ENCODE measurements at places on chromosomes 4 and X.

DNA sequence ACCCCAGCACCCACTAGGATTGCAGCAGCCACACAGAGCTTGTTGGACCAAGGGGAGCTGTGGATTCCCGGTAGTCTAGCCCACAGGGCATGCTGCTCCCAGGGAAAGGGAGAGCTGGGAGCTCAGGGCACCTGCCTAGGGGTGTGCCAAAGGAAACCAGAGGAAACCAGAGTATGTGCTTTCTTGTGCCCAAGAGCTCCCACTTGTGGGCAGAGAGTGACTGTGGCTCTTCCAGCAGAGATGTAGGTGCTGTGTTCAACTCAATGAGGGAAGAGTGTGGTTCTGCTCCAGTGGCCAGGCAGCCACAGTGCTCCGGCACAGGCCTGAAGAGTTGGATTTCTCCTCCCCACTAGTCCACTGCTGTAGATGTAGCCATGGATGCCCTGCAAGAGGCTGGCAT lies 1050.0 kb upstream of the INTU start:
- DNase-seq, result no peak
- no peaks in the 10 kb centered on the region for H3K36me3 ChIP-seq
- H3K27ac ChIP-seq, result no peak overlapping the region

GRCh38 chr4:139275281-139275735 lies 4.7 kb downstream of the MGARP start:
- H3K4me3 ChIP-seq, result no peak overlapping the region
- DNase-seq, result no peak
- no peaks in the 10 kb centered on the region for H3K36me3 ChIP-seq
- no peak overlapping the region for H3K27ac ChIP-seq

GRCh38 chr4:110793381-110793801 lies 170.5 kb upstream of the PITX2 start:
- no peaks in the 10 kb centered on the region for H3K27me3 ChIP-seq
- H3K4me3 ChIP-seq, result no peak overlapping the region
- H3K36me3 ChIP-seq, result no peaks in the 10 kb centered on the region
- H3K4me1 ChIP-seq, result no peaks in the 10 kb centered on the region

GRCh38 chrX:15849555-15849954 lies 5.1 kb downstream of the AP1S2 start:
- H3K4me1 ChIP-seq, result no peaks in the 10 kb centered on the region
- peaks cover 8% of the 10 kb centered on the region for H3K36me3 ChIP-seq
- H3K27ac ChIP-seq, result no peak overlapping the region
- no peak for DNase-seq

GRCh38 chr4:12286351-12286750 lies 857.7 kb upstream of the HS3ST1 start:
- no peaks in the 10 kb centered on the region for H3K36me3 ChIP-seq
- H3K27me3 ChIP-seq, result no peaks in the 10 kb centered on the region
- H3K4me1 ChIP-seq, result no peaks in the 10 kb centered on the region
- H3K4me3 ChIP-seq, result no peak overlapping the region
- H3K27ac ChIP-seq, result no peak overlapping the region

DNA sequence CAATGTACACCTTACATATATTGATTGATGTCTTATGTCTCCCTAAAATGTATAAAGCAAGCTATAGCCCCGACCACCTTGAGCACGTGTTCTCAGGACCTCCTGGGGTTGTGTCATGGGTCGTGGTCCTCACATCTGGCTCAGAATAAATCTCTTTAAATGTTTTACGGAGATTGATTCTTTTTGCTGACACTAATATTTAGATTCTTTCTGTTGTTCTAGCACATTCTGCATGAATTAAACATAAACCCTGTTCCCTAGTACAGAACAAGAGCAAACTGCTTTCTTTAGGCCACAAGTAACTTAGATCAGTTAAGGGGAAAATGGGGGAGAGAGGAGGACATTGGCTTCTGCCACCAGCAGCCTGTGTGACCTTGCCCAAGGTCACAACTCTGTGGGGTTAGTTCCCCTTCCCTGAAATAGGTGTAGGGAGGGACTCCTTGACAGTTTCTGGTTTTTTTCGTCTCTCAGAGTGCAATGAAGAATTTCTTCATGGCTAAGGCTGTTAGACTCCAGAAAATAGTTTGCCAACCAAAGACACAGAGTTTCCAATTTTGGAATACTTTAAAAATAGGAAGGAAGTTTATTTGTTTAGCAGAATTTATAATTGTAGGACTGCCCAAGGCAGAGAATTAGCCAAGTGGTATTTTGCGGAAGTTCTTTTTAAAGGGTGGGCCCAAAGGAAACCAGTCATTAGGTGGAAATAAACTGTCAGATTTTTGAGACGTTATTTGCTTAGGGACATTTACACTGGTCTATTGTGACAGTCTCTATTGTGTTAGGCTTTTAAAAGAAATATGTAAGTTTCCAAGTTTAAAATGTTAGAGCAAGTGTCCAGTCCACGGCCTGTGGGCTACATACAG lies 29.4 kb downstream of the PTTG2 start:
- DNase-seq, result no peak
- H3K27me3 ChIP-seq, result no peaks in the 10 kb centered on the region
- H3K27ac ChIP-seq, result no peak overlapping the region
- H3K36me3 ChIP-seq, result no peaks in the 10 kb centered on the region

DNA sequence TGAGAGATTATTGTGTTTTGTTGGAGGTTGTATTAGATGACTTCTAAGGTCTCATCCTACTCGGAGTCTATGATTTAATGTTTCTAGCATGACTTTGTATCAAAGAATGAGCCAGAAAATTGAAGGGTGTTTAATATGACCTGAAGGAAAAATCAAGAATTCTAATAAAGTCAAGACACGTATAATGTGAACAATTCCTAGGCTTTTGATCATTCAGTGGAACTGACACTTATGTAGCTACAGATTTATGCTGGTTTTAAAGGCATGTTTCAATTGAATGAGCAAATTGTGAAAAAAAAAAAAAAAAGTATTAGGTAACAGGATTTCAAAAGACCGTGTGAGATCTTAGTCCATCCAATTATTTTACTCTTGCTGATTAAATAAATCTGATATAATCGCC lies 64.9 kb downstream of the GRID2 start:
- no peak overlapping the region for H3K4me3 ChIP-seq
- no peaks in the 10 kb centered on the region for H3K36me3 ChIP-seq
- H3K27ac ChIP-seq, result no peak overlapping the region
- DNase-seq, result no peak

- DNase-seq, result no peak
- no peak overlapping the region for H3K4me3 ChIP-seq
- H3K27me3 ChIP-seq, result no peaks in the 10 kb centered on the region
- no peaks in the 10 kb centered on the region for H3K4me1 ChIP-seq
These were observed 180.5 kb downstream of the EFHC2 start for GRCh38 chrX:44162964-44163475.

- no peak overlapping the region for H3K4me3 ChIP-seq
- H3K36me3 ChIP-seq, result no peaks in the 10 kb centered on the region
- no peak for DNase-seq
- H3K4me1 ChIP-seq, result peaks cover 11% of the 10 kb centered on the region
- H3K27ac ChIP-seq, result no peak overlapping the region
These were observed 3.0 kb downstream of the PDE6B start for GRCh38 chr4:628311-628741.

GRCh38 chrX:153824348-153824747 lies 6.0 kb downstream of the PDZD4 start:
- no peak overlapping the region for H3K4me3 ChIP-seq
- peaks cover 12% of the 10 kb centered on the region for H3K4me1 ChIP-seq
- H3K27me3 ChIP-seq, result no peaks in the 10 kb centered on the region
- no peak for DNase-seq

- peak within 1 kb of the TSS; percentile 49 for H3K4me3 ChIP-seq
- no peaks in the 10 kb centered on the region for H3K36me3 ChIP-seq
- no peak within 1 kb of the TSS for H3K27ac ChIP-seq
- H3K27me3 ChIP-seq, result no peaks in the 10 kb centered on the region
- no peak for DNase-seq
These were observed at the start of gene SCML2 for GRCh38 chrX:18354369-18355223. SCML2 (minus strand) TSS chrX:18354688; CDS start chrX:18334071, 20,617 bp downstream.

- H3K4me3 ChIP-seq, result no peak overlapping the region
- DNase-seq, result no peak
- H3K27ac ChIP-seq, result no peak overlapping the region
- H3K27me3 ChIP-seq, result no peaks in the 10 kb centered on the region
- no peaks in the 10 kb centered on the region for H3K4me1 ChIP-seq
These were observed 741.6 kb downstream of the TRAM1L1 start for GRCh38 chr4:116343809-116344208.

- H3K36me3 ChIP-seq, result no peaks in the 10 kb centered on the region
- H3K4me1 ChIP-seq, result peaks cover 2% of the 10 kb centered on the region
- H3K27ac ChIP-seq, result no peak overlapping the region
- DNase-seq, result no peak
- no peak overlapping the region for H3K4me3 ChIP-seq
These were observed 83.3 kb downstream of the EFNB1 start for GRCh38 chrX:68912113-68912512.

- H3K4me3 ChIP-seq, result no peak overlapping the region
- no peak overlapping the region for H3K27ac ChIP-seq
- no peaks in the 10 kb centered on the region for H3K4me1 ChIP-seq
- no peak for DNase-seq
These were observed 79.4 kb downstream of the NLGN4X start for GRCh38 chrX:6149060-6149872.

- H3K4me1 ChIP-seq, result no peaks in the 10 kb centered on the region
- no peak for DNase-seq
- H3K27ac ChIP-seq, result no peak overlapping the region
These were observed 51.2 kb downstream of the OR13H1 start for GRCh38 chrX:131595120-131595519.

GRCh38 chrX:104113222-104113965 lies 1.1 kb downstream of the ZCCHC18 start:
- peaks cover 2% of the 10 kb centered on the region for H3K4me1 ChIP-seq
- H3K27me3 ChIP-seq, result no peaks in the 10 kb centered on the region
- peak; percentile 13 for DNase-seq

- no peaks in the 10 kb centered on the region for H3K36me3 ChIP-seq
- H3K27me3 ChIP-seq, result no peaks in the 10 kb centered on the region
- no peak overlapping the region for H3K27ac ChIP-seq
- DNase-seq, result no peak
These were observed 83.4 kb downstream of the UCHL1 start for GRCh38 chr4:41339812-41340809.

DNA sequence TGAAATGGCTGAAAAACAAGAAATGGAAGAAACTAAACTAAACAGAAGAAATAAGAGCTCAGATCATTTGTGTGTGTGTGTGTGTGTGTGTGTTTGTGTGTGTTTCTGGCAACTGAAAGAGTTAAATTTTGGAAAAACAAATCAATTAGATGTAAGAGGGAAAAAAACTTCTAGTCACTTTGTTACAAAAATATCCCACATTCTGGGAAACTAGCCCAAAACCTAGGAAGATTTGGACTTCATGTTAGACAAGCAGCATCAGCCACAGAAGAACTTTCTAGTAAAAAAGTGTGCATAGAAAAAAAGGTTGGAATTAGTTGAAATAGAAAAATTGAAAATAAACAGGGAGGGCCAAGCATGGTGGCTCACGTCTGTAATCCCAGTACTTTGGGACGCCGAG lies 111.6 kb upstream of the PRKG2 start:
- H3K4me3 ChIP-seq, result no peak overlapping the region
- H3K36me3 ChIP-seq, result no peaks in the 10 kb centered on the region
- no peaks in the 10 kb centered on the region for H3K27me3 ChIP-seq
- H3K4me1 ChIP-seq, result no peaks in the 10 kb centered on the region
- no peak for DNase-seq

- no peaks in the 10 kb centered on the region for H3K27me3 ChIP-seq
- H3K4me3 ChIP-seq, result no peak overlapping the region
- H3K36me3 ChIP-seq, result no peaks in the 10 kb centered on the region
- DNase-seq, result no peak
These were observed 167.0 kb downstream of the SMIM20 start for GRCh38 chr4:26080870-26081628.

DNA sequence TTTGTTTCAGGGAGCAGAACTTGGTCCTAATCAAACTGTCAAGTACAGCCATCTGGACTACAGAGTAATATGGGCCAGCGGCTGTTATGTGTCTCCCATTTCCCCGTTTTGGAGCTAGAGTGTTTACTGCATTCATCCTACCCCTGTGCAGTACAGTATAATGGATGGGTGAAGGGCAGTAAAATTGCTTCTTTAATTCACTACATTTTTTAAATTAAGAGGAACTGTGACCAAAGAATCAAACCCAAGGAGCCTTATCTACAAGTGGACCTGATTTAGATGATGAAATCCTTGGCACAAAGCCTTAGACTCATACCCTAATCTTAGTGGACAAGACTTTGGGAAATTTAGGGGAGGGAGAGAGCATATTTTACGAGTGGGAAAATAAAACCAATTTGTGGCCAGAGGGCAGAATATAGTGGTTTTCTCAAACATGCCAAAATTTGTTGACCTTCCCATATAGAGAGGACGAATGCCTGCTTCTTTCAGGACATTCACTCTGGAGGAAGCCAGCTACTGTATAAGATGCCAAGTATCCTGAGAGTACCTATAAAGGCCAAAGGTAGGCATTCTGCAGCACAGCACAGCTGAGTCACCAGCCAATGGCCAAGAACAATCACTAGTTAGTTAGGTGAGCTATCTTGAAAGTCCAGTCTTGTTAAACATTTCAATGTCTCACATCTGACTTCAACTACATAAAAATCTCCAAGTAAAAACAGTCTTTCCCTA lies 253.8 kb upstream of the KCNIP4 start:
- no peaks in the 10 kb centered on the region for H3K36me3 ChIP-seq
- no peak overlapping the region for H3K4me3 ChIP-seq
- no peak for DNase-seq
- H3K27me3 ChIP-seq, result no peaks in the 10 kb centered on the region

DNA sequence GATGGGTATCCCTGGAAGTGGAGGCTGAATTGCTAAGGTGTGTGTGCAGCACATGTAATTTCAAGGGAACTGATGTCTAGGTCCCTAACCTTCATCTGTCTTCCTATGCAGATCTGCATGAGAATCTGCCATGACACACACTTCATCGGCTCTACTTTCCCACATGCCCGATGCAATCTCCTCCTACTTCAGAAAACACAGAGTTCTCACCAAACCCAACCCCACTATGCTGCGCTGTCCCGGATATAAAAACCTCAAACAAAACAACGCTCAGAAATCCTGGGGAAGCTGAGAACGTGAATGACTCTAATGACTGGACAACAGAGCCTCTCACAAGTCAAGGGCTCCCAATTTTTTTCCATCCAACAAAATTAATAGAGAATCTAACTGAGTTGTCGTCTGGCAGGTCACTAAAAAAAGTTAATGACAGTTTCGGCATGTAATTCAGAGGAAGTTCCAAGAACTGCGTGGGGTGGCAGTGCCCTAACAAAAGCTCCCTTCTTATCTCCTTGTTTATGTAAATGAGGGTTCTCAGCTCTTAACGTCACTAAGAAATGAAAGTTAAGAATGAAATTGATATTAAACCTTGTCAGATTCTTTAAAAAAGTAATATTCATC lies 39.0 kb downstream of the STX18 start:
- no peak for DNase-seq
- no peak overlapping the region for H3K4me3 ChIP-seq
- H3K4me1 ChIP-seq, result no peaks in the 10 kb centered on the region
- no peaks in the 10 kb centered on the region for H3K36me3 ChIP-seq
- no peak overlapping the region for H3K27ac ChIP-seq

DNA sequence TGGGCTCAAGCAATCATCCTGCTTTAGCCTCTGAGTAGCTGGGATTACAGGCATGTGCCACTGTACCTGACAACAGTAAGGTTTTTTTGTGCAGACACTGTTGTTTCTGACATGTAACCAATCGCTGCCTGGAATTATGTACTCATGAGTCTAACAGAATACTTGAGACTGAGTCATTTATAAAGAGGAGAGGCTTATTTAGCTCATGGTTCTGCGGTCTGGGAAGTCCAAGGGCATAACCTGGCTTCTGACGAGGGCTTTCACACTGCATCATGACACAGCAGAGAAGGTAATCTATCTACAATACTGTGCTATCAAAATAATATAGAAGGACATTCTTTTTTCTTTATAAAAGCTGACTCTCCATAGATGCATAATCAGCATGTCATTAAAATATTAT lies 115.5 kb upstream of the STOX2 start:
- no peak for DNase-seq
- no peak overlapping the region for H3K27ac ChIP-seq
- H3K36me3 ChIP-seq, result no peaks in the 10 kb centered on the region
- H3K4me1 ChIP-seq, result no peaks in the 10 kb centered on the region
- H3K4me3 ChIP-seq, result no peak overlapping the region
